Breast epithelium (tissue), 4 donors: ENCODE measurements at places on chromosomes 2 and 18.

DNA sequence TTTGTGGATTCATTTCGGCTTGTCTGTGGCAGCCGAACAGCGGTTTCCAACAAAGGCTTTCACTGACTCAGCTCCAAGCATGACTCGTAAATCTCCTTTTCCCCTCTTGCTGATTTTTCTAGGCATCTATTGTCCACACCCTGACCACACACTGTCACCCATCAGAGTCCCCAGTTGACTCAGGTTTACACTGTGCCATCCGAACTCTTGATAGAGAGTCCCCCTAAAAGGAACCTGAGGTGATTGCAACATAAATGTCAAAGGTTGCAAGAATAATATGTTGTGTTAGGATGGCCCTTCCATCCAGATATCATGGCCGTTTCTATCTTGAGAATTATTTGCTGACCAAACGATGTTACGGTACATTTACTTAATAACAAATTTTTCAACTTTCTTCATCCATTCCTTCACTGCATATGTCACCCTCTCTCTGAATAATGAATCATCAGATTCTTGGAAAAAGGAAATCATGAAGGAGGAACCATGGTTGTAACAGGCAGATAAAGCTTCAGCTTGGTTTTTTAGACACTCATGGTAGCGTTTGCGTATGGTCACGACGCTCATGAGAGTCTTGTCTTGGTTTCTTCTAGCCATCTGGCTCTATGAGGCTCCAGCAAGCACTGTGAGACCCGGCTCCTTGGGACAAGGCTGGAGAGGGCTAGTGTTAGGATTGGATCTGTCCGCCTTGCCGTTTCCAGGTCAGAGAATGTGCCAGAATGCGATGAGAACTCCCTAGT, 72.1 kb downstream of the NPAS2 start:
- H3K36me3 ChIP-seq, result no peaks in the 10 kb centered on the region
- no peak for DNase-seq

DNA sequence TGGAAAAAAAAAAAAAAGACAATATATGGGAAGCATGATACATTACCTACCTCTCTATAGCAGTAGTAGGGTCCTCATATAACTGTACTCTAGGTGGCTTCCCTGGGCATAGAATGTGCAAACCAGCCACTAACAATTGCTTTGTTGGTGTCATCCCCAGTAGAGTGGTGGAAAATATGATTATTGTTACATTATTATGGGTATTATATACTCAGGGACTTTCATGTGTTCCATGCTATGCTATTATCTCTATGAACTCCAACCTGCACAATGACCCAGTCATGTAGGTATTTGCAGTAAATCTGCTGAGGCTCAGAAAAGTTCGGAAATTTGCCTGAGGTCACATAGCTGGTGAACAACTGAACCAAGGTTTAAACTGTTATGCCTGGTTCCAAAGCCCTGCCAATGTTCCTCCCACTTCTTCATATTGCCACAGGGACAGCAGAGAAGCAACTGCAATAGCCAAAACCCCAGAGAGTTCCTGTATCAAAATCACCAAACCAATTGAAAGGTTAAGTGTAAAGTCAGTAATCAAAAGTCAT, 52.6 kb upstream of the MAP4K4 start:
- H3K27ac ChIP-seq, result no peak overlapping the region
- no peak for DNase-seq
- H3K27me3 ChIP-seq, result no peaks in the 10 kb centered on the region

GRCh38 chr2:160628811-160629210, 135.2 kb upstream of the RBMS1 start:
- DNase-seq, result no peak
- H3K27ac ChIP-seq, result no peak overlapping the region
- H3K27me3 ChIP-seq, result no peaks in the 10 kb centered on the region
- no peaks in the 10 kb centered on the region for H3K36me3 ChIP-seq
- no peak overlapping the region for H3K4me3 ChIP-seq

DNA sequence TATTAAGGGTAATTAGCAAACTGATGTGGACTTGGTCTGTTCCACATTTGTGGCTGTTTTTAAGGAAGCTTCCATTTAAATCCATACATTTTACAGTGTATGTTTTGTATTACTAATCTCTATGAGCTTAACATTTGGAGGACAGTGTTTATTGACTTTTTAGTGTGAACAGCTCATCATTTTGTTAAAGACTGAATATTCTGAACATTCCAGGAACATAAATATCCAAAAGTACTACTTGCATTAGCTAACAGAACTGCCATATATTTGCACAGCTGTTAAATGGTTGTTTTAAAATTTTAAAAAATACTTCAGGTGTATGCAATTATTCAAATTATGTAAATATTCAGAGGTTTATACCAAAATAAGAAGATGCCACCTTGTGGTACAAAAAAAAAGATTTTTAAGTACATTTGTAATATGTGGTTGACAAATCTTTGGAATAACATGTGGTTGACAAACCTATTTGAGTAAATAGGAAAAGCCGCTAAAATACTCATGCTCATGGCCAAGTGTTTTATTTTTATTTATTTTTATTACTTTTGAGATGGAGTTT, 439.7 kb upstream of the FANCL start:
- H3K27me3 ChIP-seq, result no peaks in the 10 kb centered on the region
- H3K4me3 ChIP-seq, result no peak overlapping the region
- no peaks in the 10 kb centered on the region for H3K36me3 ChIP-seq

GRCh38 chr2:98730053-98730706, 752 bp downstream of the MGAT4A start:
- no peaks in the 10 kb centered on the region for H3K27me3 ChIP-seq
- peaks cover 5% of the 10 kb centered on the region for H3K4me1 ChIP-seq
- no peaks in the 10 kb centered on the region for H3K36me3 ChIP-seq
- H3K4me3 ChIP-seq, result peak overlapping the region; percentile 98
- DNase-seq, result peak; percentile 71

DNA sequence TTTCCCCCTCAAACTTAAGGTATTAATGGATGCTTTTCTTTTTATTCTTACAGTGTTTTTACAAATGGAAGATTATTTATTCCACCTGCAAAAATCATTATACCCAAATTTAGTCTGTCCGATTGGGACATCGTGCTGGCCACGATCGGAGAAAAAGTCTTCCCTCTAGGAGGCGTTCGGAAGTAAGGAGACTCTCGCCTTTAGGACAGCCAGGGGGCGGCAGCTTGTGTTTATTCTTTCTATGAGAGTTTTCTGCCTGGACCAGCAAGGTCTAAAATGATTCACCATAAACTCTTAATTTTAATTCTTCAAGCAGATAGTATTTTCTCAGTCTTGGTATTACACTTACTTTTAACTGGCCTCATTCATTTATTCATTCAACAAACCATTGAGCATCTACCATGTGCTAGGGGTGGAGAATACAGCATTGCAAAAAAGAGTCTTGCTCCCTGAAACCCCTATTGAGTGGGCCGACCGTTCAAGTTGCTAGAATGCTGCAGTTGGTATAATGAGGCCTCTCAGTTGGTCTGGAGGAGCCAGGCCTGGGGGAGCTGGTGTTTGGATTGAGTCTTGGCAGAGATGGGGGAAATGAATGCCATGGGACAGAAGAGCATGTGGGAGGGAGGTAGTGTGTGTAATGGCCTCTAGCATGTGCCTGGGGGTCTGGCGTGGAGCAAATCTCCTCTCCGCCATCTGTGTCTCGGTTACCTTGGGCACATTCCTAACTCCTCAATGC, 38.7 kb downstream of the DCDC2C start:
- no peaks in the 10 kb centered on the region for H3K27me3 ChIP-seq
- H3K4me3 ChIP-seq, result no peak overlapping the region
- H3K36me3 ChIP-seq, result no peaks in the 10 kb centered on the region
- no peak overlapping the region for H3K27ac ChIP-seq
- DNase-seq, result no peak

GRCh38 chr2:241561832-241562231, 3.3 kb downstream of the BOK start:
- H3K4me3 ChIP-seq, result peak overlapping the region; percentile 80
- peak overlapping the region; percentile 58 for H3K27ac ChIP-seq
- DNase-seq, result peak; percentile 83
- no peaks in the 10 kb centered on the region for H3K36me3 ChIP-seq

DNA sequence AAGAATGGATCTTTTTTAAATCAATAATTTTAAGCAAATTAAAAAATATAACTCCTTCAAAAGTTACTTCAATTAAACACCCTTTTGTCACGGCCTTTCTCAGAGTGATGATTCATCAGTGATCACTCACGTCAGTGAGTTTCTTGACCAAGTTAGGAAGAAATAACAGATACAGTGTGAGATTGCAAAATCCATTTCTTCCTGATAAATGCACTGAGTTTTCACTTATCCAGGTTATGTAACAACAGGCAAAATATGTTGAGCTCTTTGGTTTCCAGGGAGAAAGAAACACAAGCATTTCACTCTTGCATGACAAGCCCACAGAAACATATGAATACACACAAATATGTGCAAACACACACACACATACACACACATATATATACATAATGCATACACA, 195.9 kb upstream of the CYRIA start:
- H3K27me3 ChIP-seq, result no peaks in the 10 kb centered on the region
- no peak overlapping the region for H3K4me3 ChIP-seq
- H3K4me1 ChIP-seq, result no peaks in the 10 kb centered on the region
- H3K36me3 ChIP-seq, result no peaks in the 10 kb centered on the region
- no peak for DNase-seq

GRCh38 chr2:172376016-172376415, 51.4 kb upstream of the ITGA6 start:
- H3K4me3 ChIP-seq, result no peak overlapping the region
- H3K4me1 ChIP-seq, result no peaks in the 10 kb centered on the region
- DNase-seq, result no peak
- H3K36me3 ChIP-seq, result no peaks in the 10 kb centered on the region

GRCh38 chr18:45085916-45086624, 405.4 kb downstream of the SETBP1 start:
- DNase-seq, result no peak
- H3K36me3 ChIP-seq, result no peaks in the 10 kb centered on the region
- H3K4me1 ChIP-seq, result no peaks in the 10 kb centered on the region
- H3K27me3 ChIP-seq, result no peaks in the 10 kb centered on the region
- H3K27ac ChIP-seq, result no peak overlapping the region

DNA sequence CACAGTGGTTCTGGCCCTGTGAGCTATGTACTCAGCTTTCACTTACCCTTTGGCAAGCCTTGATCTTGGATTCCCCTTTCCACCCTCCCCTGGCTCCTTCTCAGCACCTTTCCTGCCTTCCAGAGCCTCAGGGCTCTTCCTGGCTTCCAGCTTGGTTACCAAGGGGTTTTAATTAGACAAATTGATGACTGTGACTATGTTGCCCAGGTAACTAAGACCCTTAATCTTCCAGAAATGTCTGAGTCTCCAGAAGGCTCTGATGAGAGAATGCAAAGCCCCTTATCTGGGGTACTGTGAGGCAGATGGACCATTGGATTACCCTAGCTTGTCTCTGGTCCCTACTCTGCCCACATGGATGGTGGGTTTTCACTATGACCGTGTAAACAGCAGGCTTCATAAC, 174.2 kb downstream of the LOXHD1 start:
- H3K4me3 ChIP-seq, result no peak overlapping the region
- no peak overlapping the region for H3K27ac ChIP-seq
- DNase-seq, result no peak
- H3K27me3 ChIP-seq, result no peaks in the 10 kb centered on the region

- no peaks in the 10 kb centered on the region for H3K4me1 ChIP-seq
- no peaks in the 10 kb centered on the region for H3K36me3 ChIP-seq
- no peak overlapping the region for H3K4me3 ChIP-seq
- DNase-seq, result no peak
- H3K27ac ChIP-seq, result no peak overlapping the region
- H3K27me3 ChIP-seq, result peaks cover 4% of the 10 kb centered on the region
Measured at GRCh38 chr2:129888896-129889295, 90.6 kb upstream of the RAB6C start.

- no peaks in the 10 kb centered on the region for H3K36me3 ChIP-seq
- peaks cover 10% of the 10 kb centered on the region for H3K4me1 ChIP-seq
- no peak for DNase-seq
- H3K4me3 ChIP-seq, result peak overlapping the region; percentile 63
- no peak overlapping the region for H3K27ac ChIP-seq
Measured at GRCh38 chr2:199455545-199456382, 2.0 kb downstream of the SATB2 start.

DNA sequence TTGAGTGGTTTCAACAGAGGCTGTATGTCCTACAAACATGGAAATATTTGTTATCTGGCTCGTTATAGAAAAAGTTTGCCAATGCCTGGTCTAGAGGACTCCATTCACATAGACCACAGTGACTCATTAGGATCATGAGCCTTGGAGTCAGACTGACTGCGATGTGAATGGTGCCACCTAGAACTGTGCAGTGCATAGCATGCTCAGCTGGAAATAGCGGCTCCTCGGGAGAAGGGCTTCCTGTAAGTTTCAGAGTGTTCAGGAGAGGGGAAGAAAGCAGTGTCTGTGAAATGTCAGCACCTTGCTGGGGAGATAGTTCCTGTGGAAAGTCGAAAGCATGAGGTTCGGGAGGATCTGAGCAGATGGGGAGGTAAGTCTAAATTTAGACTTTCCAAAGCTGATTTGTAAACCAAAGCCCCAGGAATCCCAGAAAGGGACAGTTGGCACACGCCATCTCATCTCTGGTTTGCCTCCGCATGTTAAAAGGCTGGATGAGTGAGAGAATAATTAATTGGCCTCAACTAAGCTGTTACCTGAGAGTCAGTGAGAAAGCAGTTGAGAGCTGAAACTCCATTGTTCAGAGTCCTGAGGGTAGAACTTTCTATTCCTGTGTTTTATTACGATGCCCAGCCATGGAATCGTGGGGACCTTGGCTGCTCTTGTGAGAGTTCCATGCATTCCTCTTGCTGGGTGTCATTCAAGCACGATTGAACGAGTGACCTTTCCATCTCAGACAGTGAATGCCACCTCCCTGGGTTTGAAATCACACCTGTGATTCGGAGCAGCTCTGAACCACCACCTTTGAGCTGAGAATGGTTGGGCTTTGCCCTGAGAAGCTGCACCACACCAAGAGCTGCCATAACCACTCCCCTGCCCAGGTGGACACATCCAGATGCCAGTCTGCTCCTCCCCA, 99.5 kb downstream of the MAPK4 start:
- no peak for DNase-seq
- H3K36me3 ChIP-seq, result no peaks in the 10 kb centered on the region
- no peaks in the 10 kb centered on the region for H3K4me1 ChIP-seq
- no peak overlapping the region for H3K27ac ChIP-seq

DNA sequence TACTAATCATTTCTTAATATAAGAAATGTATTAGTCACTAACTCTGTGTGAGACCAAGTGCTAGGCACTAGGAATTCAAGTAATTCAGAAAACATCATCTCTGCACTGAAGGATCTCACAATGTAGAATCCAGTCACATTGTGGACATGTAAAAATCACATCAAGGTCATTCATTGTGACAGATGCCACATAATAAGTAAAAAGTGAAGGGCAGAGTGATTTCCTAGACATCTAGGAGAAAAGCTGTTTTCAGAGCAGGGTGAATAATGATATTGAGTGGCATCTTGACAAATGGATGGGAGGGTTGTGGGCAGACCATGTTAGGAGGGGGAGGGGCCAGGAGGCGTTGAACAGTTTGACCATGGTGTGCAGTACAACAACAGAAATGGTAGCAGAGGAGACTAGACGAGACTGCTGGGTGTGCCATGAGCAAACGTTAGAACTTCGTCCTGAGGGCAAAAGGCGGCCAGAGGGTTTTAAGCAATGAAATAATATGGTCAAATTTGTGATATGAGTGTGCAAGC, 93.8 kb downstream of the DTNA start:
- H3K4me3 ChIP-seq, result no peak overlapping the region
- H3K36me3 ChIP-seq, result no peaks in the 10 kb centered on the region
- H3K4me1 ChIP-seq, result no peaks in the 10 kb centered on the region
- DNase-seq, result no peak
